Umbilical cord (tissue), 2 donors: ENCODE measurements at places on chromosomes 2 and 18. TPM values are rescaled to one million over a fixed set of nuclear protein-coding genes. Genes with fewer than 3 reads are reported as not detected.

Gene NYAP2
- 0.96 TPM for total RNA-seq

DNA sequence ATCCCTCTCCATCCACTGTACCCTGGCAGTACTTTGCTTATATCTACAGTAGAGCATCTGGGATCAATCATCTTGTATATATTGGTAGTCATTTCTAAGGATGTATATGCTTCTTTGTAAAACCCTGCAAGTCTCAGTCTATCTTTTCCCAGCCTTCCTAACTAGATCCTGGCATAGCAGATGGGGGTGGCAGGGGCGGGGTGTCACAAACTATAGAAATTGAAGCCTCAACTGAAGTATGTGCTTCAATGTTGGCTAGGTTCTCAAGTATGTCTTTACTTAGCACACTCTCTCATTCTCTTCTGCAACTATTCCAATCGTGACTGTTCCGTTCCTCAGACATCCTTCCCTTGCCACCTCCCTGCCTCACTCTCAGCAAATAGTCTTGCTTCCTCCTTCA is 30.1 kb upstream of the AGPS start:
- no peak for DNase-seq

- DNase-seq, result no peak
Measured at GRCh38 chr2:28670856-28671255, 80.8 kb upstream of the PPP1CB start.

Gene HOXD8
- 8.7 TPM for total RNA-seq

- no peak for DNase-seq
Measured at GRCh38 chr2:116804901-116805300, 1009.6 kb upstream of the DDX18 start.

DNA sequence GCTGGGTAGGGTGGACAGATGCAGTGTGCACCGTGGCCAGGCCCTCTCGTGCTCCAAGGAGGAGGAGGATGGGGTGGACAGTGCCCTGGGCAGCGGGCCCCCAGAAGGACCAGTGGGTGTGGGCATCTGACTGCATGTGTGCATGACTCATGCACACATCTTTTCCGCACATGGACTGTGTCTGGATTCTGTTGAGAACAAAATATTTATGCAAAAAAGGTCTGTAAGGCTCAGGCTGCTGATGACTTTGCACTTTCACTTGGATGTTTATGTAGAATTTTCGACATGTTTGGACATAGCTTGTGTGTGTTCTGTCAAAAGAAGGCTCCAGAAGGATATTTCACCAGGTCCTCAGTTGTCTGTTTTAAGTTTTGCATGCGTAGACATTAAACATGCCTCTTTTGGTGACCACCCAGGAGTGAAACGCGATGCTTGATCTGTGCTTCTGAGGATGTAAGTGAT is 45.6 kb downstream of the MTCL1 start:
- peak; percentile 92 for DNase-seq

Gene MOGAT1
- total RNA-seq, result not detected

DNA sequence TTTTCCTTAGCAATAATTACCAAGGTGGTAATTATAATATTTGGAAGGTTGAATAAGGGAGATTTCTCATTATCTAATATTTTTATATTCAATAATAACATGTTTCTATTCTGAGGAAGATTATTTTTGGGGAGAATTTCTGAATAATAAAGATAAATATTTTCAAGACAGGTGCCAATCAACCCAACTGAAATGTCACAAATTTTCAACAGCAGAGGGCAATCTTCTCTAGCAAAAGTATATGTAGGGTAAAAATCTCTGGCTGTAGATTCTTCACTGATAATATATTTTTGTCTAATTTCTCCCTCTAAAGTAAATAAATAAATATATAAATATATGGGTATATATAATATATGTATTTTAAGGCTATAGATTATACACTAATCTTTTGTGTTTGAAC is 1187.2 kb upstream of the CRIM1 start:
- DNase-seq, result no peak

DNA sequence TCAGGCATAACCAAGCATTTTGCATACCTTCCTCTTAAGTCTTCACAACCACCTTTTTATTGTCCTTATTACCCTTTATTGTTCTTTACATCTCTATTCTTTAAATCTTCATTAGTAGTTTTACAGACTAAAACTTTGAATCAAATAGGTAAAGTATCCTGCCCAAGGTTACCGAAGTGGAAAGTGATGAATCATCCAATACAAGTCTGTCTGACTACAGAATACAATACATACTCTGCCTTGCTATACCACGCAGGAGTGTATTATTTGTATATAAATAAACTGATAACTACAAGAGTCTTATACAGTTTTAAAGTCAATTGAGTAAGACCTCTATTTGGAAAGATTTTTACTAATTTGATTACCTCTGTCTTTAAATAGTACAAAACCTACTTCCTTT is 196.0 kb downstream of the ZEB2 start:
- DNase-seq, result no peak

DNA sequence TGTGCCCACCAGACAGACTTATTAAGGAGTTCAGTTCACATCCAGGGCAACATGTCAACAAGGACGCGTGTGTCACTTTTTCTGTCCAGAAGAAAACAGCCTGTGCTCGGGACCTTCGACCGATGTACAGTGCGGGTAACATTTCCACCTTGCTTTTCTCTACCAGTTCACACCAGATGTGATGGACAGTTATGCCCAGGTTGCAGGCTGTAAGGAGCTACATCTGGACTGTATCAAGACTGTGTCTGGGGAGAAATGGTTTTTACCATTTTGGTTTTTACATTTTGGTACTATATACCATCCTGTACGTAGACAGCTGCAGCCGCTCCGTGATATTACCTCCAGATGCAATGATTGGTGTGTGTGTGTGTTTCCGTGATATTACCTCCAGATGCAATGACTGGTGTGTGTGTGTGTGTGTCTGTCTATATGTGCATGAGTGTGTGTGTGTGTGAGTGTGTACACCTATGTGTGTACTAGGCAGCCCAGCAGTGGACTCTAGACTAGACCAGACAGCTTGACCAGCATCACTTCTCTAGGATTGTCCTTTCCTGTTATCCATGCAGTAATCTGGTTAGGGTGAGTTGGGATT is 118.0 kb downstream of the COL6A3 start:
- DNase-seq, result no peak

DNA sequence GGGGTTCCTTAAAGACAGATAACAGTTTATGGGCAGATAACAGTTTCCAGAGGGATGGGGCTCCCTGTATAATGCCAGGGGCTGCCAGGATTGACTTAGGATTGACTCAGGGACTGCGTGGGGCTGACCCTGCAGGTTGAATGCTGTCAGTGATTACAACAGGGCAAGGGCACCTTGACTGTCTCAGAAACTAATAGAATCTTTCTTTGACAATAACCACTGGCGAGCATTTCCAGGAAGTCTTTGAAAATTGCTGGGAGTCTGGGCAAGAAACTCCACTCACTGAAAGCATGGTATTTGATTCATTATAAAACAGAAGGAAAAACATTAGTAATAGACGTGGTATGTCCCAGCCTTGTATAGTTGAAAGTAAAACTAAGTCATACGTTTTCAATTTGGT is 101.0 kb downstream of the GPD2 start:
- DNase-seq, result no peak

DNA sequence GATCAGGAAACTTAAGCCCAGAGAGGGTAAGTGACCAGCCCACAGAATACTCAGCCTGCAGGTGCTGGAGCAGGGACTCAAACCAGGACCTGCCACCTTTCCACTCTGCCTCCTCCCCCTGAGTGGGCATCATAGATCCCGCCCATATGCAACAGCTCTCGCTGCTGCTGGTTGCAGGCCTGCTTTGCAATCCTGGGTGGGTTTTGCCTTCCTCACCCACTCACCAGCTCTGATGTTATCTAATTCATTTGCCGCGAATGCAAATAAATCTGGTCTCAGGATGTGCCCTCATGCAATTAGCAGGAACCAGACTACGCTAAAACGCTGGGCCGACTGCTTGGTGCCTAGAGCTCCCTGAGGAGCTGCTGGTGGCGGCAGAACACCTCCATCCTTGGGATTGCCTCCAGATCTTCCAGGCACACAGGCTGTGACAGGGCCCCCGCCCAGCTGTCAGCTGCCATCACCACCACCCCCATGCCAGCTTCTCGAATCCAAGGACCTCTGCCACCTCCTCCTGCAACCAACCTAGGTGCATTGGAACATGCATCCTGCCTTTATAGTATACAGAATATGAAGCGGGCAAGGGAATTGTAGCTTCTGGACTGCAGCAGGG is 28.8 kb downstream of the CNGA3 start:
- DNase-seq, result no peak

- no peak for DNase-seq
Measured at GRCh38 chr2:239802185-239802649, 222.9 kb downstream of the NDUFA10 start.

DNA sequence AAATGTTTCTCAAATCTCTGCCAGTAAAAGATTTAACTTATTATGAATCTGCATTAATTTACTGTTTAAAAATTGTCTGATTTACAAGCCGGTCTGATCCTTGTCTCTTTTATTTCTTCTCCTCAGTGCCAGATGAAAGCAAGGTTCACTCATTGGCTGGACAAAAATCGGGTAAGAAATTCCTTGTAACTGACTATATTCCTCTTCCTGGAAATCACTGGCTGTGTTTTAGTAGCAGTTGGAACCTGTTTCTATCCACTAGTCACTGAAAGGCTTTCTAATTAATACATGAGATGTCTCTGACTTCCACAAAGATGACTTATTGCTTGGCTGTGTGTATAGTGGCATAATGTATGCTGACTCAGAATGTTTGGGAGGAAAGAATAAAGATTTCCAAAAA is 436.6 kb upstream of the NRP2 start:
- peak; percentile 92 for DNase-seq

Gene DYSF
- total RNA-seq, result 2.9 TPM

DNA sequence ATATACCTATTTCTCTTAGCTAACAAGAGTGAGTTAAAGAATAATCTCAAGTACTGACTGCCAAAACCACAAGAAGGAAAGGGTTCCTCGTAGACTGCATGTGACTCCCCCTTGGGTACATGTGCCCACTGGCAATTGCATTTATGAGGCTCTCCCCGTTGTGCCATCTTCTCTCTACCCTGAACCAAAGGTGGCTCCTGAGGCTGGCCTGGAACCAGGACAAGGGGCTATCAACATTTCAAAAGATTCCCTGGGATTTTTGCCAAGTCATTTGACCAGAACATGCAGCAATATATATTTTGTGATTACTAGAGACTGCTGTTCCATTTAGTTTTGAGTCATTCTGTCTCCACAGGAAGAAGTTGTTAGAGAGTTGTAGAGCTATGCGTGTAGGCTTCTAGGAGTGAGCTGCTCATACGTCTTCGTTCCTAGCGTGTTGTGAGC is 45.8 kb downstream of the LAMA3 start:
- peak; percentile 7 for DNase-seq

GRCh38 chr2:36769106-36769505 is 72.6 kb downstream of the VIT start:
- DNase-seq, result no peak

GRCh38 chr2:190180313-190181122 is 118.0 kb upstream of the MSTN start:
- DNase-seq, result peak; percentile 37

GRCh38 chr18:23882616-23883276 is 131.8 kb upstream of the TTC39C start:
- DNase-seq, result no peak

- DNase-seq, result no peak
Measured at GRCh38 chr2:8125741-8126711, 555.8 kb upstream of the ID2 start.

GRCh38 chr18:50594942-50595341 is 35.1 kb downstream of the MAPK4 start:
- DNase-seq, result no peak

Gene NTSR2
- total RNA-seq, result not detected
